Caki2 (cell line): ENCODE measurements at places on chromosomes 6 and 20. TPM values are rescaled to one million over a fixed set of nuclear protein-coding genes. Genes with fewer than 3 reads are reported as not detected.

- no peak for DNase-seq
These were observed 13.9 kb downstream of the RPS10 start for GRCh38 chr6:34412016-34412415.

DNA sequence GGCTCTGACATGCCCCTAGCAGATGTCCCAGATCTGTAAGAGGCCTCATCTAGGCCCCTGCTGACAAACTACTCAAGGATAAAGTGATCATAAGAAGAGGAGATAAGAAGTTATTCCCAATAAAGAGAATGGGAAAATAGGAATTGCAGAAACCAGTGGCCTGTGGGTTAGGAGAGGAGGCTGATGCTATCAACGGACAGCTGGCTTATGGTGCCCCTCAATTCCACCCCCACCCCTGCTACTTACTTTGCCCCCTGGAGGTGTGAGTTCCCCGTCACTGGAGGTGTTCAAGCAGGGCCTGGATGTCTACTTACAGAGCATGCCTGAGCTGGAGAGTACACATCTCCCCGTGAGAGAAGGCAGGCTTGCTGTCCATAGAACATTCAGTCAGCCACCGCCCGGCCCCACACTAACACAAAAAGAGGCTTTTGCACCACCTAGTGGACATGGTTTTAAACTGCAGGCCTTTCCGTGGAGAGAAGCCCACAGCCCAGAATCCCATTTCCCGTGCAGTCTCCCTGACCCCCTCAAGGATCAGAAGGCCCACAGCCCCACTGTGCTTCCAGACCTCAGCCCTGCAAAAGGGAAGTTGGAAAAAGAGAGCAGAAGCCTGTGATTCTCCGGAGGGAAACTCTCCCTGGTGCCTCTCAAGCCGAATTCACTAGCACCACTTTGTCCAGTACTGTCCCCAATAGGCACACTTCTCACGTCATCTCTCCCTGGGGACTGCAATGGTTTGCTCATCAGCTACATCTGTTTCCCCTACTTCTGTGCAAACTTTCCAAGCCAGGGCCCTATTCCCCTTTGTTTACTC lies 23.8 kb upstream of the BNIP5 start:
- peak; percentile 58 for DNase-seq

GRCh38 chr6:81304466-81304865 lies 448.0 kb downstream of the TENT5A start:
- no peak for DNase-seq

DNA sequence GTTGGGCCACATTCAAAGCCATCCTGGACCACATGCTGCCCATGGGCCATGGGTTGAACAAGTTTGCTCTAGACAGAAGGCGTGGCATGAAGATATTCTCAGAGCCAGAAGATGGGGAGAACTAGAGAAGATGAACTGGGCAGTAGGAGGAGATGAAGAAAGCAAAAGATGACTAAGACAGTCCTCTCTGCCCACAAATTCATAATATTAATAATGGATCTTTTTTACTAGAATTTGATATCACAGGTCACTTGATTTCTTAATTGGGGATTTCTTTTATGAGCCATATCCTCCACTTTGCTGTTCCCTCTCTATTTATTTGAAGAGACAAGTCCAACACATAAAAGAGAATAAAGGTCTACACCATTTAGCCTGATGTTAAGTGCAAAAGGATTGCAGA lies 25.5 kb upstream of the EDN1 start:
- DNase-seq: no peak

DNA sequence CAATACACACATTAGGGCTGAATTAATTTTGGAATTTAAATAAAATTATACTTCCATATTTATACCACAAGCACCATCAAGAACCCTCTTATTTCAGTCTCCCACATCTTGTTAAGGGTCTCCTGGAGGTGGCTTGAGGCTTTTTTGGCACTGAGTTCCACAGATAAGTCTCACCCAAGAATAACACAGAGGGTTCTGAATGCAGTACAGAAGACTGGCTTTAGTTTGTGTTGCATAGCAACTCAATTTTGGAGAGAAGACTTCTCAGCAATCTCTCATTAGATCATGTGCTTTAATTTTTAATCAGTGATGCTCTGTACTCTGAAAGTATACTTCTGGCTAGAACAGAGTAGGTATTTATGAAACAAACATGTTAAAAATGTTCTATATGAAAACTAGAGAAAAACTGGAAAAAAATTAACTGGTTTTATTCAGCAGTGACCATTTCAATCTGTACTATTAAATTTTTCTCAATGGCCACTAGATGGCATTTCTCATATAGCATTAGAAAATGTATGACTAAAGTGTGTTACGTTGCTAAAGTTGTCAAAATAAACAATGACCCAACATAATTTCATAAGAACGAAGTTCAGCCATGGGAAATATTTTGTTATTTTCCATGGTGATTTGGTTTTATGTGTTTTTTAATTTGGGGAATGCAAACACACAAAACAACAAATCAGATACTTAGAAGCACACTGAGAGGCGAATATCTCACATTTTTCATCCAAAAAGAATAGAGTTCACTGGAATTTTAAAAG lies 32.7 kb upstream of the MAP7 start:
- peak; percentile 61 for DNase-seq

Gene MOG
- total RNA-seq: not detected in 2 replicates

Gene EBF4
- total RNA-seq: 9.6 and 12.7 TPM in 2 replicates
